Stimulated activated CD4-positive, alpha-beta T cell treated with anti-CD3 and anti-CD28 coated beads, Interleukin-1b, Interleukin-23, amount 100 ng/mL, for 1 hour (primary cell): ENCODE measurements at places on chromosomes 2 and 18.

GRCh38 chr18:64090876-64091275, 58.0 kb downstream of the LINC00305 start:
- no peak for DNase-seq

DNA sequence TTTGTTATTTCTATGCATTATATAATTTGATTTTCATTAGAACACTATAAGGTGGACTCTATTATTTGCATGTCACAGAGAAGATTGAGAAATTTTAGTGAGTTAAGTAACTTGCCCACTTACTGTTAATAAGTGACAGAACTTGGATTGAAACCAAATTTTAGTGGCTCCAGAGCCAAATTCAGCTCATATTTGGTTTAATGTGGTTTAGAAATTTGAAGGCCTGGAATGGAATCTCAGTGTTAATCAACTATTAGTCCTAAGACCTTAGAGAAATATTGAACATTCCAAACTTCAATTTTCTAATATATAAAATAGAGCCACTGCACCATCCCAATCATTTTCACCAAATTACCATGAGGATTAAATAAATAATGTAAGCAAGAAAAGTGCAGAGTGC, 281.6 kb downstream of the ZNF385B start:
- DNase-seq, result no peak

DNA sequence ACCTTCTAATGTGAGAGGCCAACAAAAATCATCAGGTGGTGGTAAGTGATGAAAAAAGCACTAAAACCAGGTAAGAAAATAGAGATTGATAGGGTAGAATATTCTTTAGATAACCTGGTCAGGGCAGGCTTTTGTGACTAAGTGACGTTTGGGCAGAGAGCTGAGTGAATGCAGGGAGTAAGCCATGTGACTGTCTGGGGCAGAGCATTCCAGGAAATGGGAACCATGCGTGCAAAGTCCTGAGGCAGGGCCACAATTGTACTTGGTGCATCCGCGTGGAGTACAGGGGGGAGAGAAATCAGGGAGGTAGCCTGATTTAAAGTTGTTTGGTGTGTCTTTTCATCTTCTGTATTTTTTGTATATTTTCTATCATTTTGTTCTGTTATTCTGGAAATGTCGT, 102.5 kb downstream of the LYPD6B start:
- no peak for DNase-seq

DNA sequence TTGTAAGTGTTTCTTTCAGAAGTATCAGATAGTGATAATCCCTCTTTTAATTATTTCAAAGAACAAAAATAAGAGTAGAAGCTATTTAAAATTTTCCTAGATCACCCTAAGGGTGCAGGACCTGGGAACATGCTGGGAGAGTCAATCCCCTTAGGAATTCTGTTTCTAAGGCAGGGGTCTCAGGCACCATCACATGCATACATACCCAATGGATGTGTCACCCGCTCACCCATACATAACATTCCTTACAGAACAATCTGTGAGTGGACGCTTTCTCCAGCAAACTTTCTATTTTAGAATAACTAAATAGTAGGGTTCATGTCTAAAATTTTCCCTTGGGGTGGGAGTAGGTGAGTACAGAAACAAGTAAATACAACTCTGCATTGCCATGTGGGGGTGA, 8.4 kb downstream of the DSEL start:
- no peak for DNase-seq

- no peak for DNase-seq
Observed at GRCh38 chr18:78677483-78678317, 301.9 kb upstream of the SALL3 start.

- DNase-seq, result no peak
Observed at GRCh38 chr18:45576931-45577330, 38.3 kb upstream of the SLC14A2 start.

GRCh38 chr2:216737676-216738075, 42.3 kb upstream of the IGFBP5 start:
- no peak for DNase-seq

GRCh38 chr2:220334871-220335590, 707.6 kb downstream of the SLC4A3 start:
- DNase-seq, result no peak

DNA sequence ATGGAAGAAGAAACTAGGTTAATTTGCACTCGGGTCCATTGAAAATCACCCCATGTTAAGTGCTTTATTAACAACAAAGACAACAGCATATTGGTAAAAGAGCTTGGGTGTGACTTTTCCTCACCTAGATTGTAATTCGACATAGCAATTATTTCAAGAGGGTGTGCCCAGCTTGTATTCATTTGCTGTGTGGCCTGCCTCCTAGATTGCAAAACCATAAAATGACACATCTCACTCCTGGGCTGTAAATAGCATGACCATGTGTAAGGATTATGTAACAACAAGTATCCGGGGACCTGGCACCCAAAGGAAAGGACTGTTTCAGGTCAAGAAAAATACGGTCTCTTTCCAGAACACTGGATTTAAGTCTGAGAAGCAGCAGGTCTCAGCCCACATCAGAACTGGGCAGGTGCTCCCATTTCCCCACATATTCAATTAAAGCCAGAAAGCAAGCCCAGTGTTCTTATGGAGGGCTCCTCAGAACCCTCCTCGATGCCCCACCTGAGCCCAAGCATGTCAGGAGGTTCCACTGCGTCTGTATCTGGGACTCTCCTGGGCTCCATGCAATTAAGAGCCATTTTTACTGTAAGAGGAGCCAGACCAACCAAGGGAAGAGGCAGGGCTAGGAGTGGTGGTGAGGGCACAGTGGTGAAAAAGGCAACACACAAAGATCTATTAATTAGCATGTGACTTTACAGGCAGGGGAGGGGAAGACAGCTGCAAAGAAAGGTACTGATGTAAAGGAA, 39.2 kb downstream of the MREG start:
- DNase-seq, result no peak

GRCh38 chr2:78245394-78246135, 723.4 kb upstream of the LRRTM4 start:
- DNase-seq, result no peak

GRCh38 chr2:97911206-97911921, 84.4 kb downstream of the TMEM131 start:
- DNase-seq, result no peak

- no peak for DNase-seq
Observed at GRCh38 chr2:112827009-112827408, 9.6 kb downstream of the IL1B start.

DNA sequence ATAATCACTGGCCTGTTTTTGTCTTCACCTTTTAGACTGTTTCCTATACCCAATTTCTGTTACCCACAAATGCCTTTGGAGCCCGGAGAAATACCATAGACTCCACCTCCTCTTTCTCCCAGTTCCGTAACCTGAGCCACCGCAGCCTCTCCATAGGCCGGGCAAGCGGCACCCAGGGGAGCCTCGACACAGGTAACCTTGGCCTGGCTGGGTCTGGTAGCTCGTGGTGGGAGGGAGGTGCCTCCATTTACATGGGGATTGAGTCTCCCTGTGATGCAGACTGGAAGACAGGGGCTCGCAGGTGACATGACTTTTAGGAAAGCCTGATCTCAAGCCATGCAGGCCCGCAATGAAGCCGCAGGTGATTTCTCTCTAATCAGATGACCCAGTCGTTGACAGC, 100.6 kb downstream of the CABLES1 start:
- no peak for DNase-seq

- DNase-seq, result no peak
Observed at GRCh38 chr2:128832946-128833663, 514.4 kb upstream of the HS6ST1 start.

DNA sequence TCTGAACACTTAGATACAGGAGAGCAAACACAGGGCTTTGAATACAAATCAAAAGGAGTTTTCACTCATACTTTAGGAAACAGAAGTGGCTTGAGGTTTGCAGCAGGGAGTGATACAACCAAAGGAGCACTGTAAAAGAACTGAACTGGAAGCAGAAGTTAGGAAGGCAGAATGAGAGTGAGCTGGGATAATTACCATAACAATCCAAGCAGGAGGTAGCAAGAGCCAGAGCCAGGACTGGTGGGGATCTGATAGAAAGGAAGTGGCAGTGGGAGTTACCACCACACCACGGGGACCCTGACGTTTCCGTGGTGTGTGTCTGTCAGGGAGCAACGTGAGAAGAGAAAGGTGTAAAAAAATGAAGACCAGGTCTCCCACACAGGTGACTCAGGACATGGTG, 81.3 kb upstream of the EPB41L3 start:
- no peak for DNase-seq

- no peak for DNase-seq
Observed at GRCh38 chr2:227615906-227616305, 1.3 kb upstream of the SCYGR3 start.

DNA sequence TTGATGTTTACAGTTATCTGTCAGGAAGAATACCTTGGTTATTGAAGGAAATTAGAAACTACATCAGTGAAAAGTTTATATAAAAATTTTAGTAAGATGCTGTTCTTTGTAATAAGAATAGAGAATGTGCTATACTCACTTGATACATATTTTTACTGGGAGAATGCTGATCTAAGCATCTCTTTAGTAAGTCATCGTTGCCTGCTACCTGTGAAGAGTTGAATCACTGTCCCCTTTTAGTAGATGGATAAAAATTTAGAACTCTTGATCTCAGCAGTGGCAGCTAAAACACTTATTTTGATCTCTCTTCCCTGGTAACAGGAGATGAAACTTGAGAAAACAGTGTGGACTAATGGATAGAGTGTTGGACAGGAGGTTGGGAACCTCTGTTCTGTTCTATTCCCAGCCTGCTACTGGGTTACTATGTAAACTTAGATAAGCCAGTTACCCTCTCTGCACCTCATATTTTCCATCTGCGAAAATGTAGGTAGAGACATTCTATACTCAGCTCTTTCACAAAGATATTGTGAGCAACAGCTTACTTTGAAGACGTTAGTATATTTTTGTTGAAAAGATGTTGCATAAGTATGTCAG, 100.3 kb downstream of the FEZ2 start:
- no peak for DNase-seq

- no peak for DNase-seq
Observed at GRCh38 chr18:3973191-3973850, 481.8 kb downstream of the DLGAP1 start.

GRCh38 chr2:179247318-179248023, 17.2 kb downstream of the SESTD1 start:
- DNase-seq, result no peak

GRCh38 chr18:27652480-27653121, 467.5 kb upstream of the CHST9 start:
- DNase-seq, result no peak

GRCh38 chr2:26072925-26073768, 39.3 kb downstream of the RAB10 start:
- no peak for DNase-seq

- DNase-seq, result no peak
Observed at GRCh38 chr18:56532176-56532840, 106.1 kb downstream of the TXNL1 start.

- DNase-seq, result no peak
Observed at GRCh38 chr2:30417253-30417652, 29.8 kb upstream of the LCLAT1 start.

GRCh38 chr18:31489311-31489710, 8.7 kb upstream of the DSG2 start:
- DNase-seq, result no peak

GRCh38 chr2:176136374-176137251, 7.1 kb downstream of the HOXD8 start:
- DNase-seq, result no peak

- DNase-seq, result no peak
Observed at GRCh38 chr2:143205106-143205764, 76.0 kb downstream of the ARHGAP15 start.

DNA sequence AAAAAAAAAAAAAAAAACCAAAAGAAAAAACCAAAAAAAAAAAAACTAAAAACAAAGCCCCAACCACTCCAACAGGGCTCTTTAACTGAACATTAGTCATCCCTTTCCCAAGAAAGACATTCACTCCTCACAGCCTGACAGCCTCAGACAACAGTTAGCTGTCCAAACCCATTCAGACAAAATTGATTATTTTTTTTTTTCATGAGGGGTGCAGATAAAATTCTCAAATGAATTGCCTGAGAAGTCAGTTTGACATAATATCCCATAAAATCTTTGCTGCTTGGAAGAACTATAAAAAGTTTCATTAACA, 206.1 kb upstream of the REV1 start:
- no peak for DNase-seq

DNA sequence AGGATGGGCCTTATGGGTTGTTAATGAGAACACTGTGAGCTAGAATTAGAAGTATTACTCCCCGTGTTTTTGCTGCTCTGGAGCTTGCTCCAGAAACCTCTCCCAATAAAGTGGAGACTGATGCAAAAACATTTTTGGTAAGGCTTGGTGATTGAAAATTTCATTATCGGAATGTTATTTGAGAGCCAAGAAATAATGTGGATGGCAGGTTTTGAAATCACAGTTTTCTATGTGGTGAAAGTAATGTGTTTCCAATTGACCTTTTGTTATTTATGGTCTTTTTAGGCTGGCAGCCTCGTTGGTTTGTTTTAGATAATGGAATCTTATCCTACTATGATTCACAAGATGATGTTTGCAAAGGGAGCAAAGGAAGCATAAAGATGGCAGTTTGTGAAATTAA, 5.1 kb downstream of the PLEKHA3 start:
- DNase-seq, result no peak

DNA sequence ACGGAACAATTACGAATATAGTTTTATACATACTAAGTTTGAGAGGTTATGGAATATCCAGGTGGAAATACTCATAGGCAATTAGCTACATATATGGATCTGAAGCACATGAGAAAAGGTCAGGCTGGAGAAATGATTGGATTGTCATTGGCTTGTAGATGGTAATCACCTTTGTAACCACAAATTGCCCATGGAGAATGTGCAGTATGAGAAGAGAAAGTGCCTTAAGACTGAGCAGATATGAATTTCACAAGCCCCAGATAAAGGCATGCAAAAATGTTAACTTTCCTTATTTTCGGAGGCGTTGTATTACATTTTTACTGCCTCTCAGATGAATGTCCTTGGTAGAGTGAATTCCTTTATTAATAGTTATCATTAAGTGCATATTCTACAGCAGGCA, 33.1 kb upstream of the ACVR1C start:
- DNase-seq, result no peak

DNA sequence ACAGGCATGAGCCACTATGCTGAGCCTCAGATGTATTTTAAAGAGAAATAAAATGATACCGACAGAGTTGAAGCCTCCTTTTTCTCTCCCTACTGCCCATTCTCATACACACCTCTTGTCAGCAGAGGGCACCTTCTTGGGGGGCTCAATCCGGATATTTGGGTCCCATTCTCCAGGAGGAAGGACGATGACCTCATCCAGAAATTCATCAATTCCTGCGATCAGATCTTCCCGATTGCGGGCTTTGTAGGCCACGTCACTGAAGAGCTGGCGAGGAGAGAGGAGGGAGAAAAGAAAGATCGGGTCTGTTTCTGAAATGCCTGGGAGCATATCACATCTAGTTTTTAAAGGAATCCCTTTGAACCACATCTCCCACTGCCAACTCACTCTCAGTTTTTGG, 54.4 kb downstream of the MTHFD2 start:
- DNase-seq, result no peak

GRCh38 chr18:32343634-32344033, 127.0 kb downstream of the GAREM1 start:
- DNase-seq, result no peak

GRCh38 chr2:168254158-168254935, 7.0 kb upstream of the STK39 start:
- no peak for DNase-seq
